ENCODE measurements at places on chromosomes 5 and 9. TPM values are rescaled to one million over a fixed set of nuclear protein-coding genes. Genes with fewer than 3 reads are reported as not detected.

GRCh38 chr5:79069488-79070349 lies at the start of the genes BHMT2 and DMGDH:
Gene BHMT2, plus strand, starts transcription at chr5:79069767. Its CDS starts 16 bp downstream, at chr5:79069783.
Gene DMGDH, minus strand, starts transcription at chr5:79069674. Its CDS starts 54 bp downstream, at chr5:79069620.
- no peaks in the 10 kb centered on the region for H3K4me1 ChIP-seq
- H3K4me3 ChIP-seq, result no peak within 1 kb of the TSS
- H3K27me3 ChIP-seq, result no peaks in the 10 kb centered on the region

DNA sequence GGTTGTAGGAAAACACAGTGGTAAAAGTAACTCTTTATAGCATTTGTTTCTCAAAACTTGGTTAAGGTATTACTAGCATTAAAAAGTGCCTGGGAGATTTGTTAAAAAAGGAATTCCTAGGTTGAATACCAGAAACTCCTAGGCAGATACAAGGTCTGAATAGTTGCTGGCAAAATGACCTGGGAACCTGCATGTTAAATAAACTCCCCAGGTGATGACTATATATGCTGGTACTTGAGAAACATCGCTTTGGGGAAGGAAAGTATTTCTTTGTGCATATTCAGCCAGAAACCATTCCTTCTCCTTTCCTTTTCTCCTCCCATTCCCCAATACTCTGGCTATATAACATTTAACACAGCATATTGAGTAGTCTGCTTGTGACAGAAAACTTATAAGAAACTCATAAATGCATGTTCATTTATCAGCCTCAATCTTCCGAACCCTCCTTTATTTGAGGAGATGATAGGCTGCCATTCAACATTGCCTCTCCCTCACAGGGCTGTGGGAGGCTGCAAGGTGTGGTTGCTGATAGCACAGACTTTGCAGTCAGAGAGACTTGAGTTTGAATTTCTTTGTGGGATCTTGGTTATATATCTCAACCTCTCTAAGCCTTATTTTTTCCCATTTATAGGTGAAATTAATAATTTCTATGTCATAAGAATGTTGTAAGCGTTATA lies 28.7 kb downstream of the PCSK1 start:
- DNase-seq, result no peak
- H3K4me3 ChIP-seq, result no peak overlapping the region
- H3K27ac ChIP-seq, result no peak overlapping the region
- H3K27me3 ChIP-seq, result no peaks in the 10 kb centered on the region
- H3K36me3 ChIP-seq, result no peaks in the 10 kb centered on the region
- H3K4me1 ChIP-seq, result peaks cover 6% of the 10 kb centered on the region

- no peaks in the 10 kb centered on the region for H3K27me3 ChIP-seq
- DNase-seq, result no peak
- H3K4me1 ChIP-seq, result peaks cover 2% of the 10 kb centered on the region
- peaks cover 4% of the 10 kb centered on the region for H3K36me3 ChIP-seq
- no peak overlapping the region for H3K4me3 ChIP-seq
These were observed 12.2 kb downstream of the IPO11 start for GRCh38 chr5:62424763-62425162.

GRCh38 chr9:109538346-109538745 lies 40.2 kb upstream of the PTPN3 start:
- no peak overlapping the region for H3K4me3 ChIP-seq
- no peak overlapping the region for H3K27ac ChIP-seq
- no peaks in the 10 kb centered on the region for H3K4me1 ChIP-seq
- no peaks in the 10 kb centered on the region for H3K27me3 ChIP-seq
- no peaks in the 10 kb centered on the region for H3K36me3 ChIP-seq

DNA sequence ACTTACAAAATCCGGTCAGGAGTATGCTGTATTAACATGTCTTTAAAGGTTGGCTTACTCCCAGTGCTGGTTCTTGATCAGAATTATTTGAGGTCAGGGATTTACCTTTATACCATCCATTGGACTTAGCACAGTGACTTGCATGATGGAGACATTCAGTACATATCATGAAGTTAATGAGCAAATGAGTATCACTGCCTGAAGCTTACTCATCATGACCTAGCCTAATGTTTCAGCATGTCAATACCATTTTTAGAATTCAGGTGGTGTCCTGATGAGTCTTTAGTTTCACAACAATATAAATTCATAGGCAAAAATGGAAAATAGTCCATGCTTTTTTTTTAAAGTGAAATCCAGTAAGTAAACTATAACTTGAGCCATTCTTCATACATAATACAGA lies 226.0 kb upstream of the C9orf72 start:
- no peak overlapping the region for H3K27ac ChIP-seq
- no peak overlapping the region for H3K4me3 ChIP-seq
- no peaks in the 10 kb centered on the region for H3K27me3 ChIP-seq
- no peaks in the 10 kb centered on the region for H3K36me3 ChIP-seq
- no peak for DNase-seq

DNA sequence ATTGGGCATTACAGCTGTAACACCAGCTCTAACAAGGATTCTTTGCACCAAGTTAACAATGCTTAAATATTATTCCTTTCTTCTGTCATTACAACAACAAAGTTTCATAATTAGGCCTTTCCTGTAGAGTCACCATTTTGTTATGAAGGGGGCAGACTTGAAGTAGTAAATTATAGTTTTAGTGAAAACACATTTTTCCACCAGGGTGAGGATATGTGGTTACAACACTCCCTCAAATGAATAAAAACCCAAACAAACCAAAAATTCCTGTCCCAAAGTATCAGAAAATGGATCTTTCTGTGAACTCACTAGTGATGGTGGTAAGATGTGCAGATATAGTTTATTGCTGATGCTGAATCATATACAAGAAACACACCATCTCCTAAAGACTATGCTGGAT lies 250.5 kb upstream of the TUT7 start:
- no peak overlapping the region for H3K27ac ChIP-seq
- no peak overlapping the region for H3K4me3 ChIP-seq
- no peaks in the 10 kb centered on the region for H3K36me3 ChIP-seq
- peaks cover 47% of the 10 kb centered on the region for H3K27me3 ChIP-seq
- DNase-seq, result no peak

DNA sequence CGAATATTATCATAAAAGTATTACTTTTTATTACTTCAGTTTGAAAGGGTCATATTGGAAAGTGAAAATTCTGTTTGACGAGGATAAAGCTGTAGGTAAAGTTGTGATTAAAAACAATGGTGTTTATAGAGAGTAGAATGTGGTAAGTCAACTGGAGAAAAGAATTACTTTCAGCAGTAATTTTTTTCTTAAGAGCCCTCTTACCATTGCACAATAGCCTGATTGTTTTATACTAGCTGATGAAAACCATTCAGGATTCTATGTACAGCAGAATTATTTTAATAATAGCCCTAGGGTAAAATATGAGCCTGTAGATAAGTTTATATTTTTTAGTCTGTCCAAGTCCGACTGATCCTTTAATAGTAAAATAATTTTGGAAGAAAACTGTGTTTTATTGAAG lies 16.6 kb downstream of the CDC42SE2 start:
- H3K27ac ChIP-seq, result no peak overlapping the region
- DNase-seq, result no peak
- no peak overlapping the region for H3K4me3 ChIP-seq
- peaks cover 27% of the 10 kb centered on the region for H3K4me1 ChIP-seq
- H3K27me3 ChIP-seq, result no peaks in the 10 kb centered on the region

DNA sequence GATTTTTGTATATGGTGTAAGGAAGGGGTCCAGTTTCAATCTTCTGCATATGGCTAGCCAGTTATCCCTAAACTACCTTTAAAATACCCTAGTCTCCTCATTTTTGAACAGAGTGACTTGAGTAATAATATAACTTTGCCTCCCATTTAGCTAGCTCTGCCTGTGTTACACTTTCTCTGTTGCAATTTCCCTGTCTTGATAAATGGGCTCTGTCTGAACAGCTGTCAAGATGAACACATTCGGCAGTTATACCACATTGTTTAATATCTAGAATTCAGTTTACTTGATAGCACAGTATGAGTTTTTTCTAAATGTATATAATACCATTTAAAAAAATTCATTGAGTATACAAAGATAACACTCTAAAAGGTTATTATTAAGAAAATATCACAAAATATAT lies 562.9 kb upstream of the FTMT start:
- H3K27me3 ChIP-seq, result no peaks in the 10 kb centered on the region
- H3K27ac ChIP-seq, result no peak overlapping the region
- H3K4me1 ChIP-seq, result peaks cover 4% of the 10 kb centered on the region
- H3K4me3 ChIP-seq, result no peak overlapping the region

DNA sequence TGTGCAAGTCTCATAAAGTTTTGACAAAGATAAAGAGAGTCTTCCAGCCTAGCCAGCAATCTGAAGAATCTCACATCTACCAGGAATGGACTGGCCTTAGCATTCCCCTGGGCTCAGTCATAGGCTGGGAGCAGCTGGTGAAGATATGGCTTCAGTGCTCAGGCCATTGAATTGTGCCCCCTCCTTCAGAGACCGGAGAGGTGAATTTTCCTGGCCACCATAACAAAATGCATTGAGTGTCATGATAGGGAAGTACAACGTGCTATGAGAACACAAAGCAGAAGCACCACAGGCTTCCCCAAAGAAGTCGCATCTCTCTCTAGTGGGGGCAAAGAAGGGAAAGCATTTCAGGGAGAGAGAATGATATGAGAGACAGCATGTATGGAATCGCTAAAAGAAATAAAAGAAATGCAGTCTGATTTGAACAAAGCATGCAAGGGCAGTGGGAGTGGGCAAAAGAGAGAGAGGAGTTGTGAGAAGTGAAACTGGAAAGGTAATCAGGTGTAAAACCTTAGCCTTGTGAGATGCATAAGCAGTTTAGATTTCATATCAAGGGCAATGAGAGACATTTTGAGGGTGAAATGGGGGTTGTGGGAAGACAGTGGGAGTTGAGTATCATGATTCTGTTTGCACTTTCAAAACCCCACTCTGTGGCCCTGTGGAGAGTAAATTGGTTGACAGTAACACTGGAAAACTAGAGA lies 57.1 kb upstream of the NMUR2 start:
- DNase-seq, result no peak
- H3K27ac ChIP-seq, result no peak overlapping the region

GRCh38 chr5:33445798-33446197 lies 5.0 kb downstream of the TARS1 start:
- DNase-seq, result no peak
- H3K27ac ChIP-seq, result peak overlapping the region; percentile 85
- H3K36me3 ChIP-seq, result peaks cover 60% of the 10 kb centered on the region
- no peaks in the 10 kb centered on the region for H3K27me3 ChIP-seq

DNA sequence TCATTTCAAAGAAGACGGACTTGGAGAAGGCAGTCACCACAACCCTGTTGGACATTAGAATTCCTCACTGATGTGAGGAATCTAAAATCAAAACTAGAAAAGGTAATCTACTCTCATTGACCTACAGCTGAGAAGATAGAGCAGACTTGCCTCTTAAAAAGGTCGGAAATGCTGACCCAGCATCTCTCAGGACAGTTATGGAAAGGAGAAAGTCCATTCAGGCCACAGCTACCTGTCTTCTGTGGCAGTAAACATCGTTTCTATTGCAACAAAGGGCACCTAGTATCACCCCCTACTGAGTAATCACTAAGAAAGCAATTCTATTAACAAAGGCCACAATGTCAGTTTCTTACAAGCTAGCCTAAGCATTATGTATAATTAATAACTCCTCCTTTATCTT lies 601.7 kb downstream of the PRELID2 start:
- no peaks in the 10 kb centered on the region for H3K27me3 ChIP-seq
- no peak overlapping the region for H3K27ac ChIP-seq
- no peaks in the 10 kb centered on the region for H3K36me3 ChIP-seq
- no peak overlapping the region for H3K4me3 ChIP-seq
- DNase-seq, result no peak
- H3K4me1 ChIP-seq, result peaks cover 37% of the 10 kb centered on the region

DNA sequence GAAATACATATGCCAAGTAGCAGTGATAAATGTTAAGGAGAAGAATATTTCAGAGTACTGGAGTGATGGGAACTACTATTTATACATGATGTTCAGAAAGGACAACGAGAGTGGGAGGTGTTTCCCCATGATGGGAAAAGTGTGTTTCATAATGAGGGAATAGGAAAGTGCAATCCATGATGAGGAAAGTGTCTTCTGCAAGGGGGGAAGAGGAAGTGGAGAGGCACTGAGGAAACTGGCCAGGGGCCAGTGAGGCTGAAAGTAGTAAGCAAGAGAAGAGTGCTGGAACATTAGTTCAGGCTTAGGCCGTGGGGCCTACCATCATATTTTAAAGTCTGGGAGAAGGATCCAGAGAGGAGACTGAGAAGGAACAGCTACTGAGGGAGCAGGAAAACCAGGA lies 327.2 kb downstream of the SLF1 start:
- no peak overlapping the region for H3K4me3 ChIP-seq
- no peak overlapping the region for H3K27ac ChIP-seq
- H3K36me3 ChIP-seq, result no peaks in the 10 kb centered on the region

DNA sequence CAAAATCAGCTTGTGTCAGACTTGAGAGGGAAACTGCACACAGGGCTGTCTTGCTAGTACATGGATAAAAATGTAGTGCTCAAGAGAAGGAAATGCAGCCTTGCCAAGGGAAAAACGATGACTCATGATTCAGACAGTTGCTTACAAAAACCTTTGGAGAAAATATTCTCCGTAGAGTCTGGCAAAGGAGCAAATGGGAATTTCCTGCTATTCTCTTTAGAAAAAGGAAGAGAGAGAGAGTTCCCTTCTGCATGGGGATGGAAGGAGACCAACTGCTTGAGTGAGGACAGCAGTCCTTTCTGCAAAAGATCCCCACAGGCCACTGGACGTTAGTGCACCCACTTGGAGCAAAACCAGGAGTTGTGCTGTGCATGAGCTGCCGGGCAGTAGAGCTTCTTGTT lies 7.6 kb downstream of the IFNB1 start:
- no peak overlapping the region for H3K4me3 ChIP-seq
- no peaks in the 10 kb centered on the region for H3K27me3 ChIP-seq
- peak; percentile 32 for DNase-seq
- peaks cover 9% of the 10 kb centered on the region for H3K4me1 ChIP-seq

DNA sequence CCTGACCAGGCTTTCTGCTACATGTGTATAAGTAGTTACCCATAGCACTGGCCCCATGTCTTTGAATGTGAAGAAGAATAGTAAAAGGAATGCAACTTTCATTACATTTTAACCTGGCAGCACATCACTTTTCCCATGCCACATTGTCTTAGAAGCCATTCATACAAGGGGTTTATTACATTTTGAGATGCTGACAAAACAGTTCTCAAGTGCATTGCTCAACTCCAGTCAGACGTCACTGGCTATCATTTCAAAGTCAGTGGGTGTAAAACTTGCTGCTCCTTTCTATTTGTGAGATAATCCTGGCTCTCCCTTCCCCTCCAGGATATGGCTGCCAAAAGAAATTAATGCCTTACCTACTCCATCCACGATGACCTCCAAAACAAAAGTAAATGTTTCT lies 97.0 kb upstream of the VCAN start:
- H3K27ac ChIP-seq, result no peak overlapping the region
- no peak for DNase-seq
- H3K4me3 ChIP-seq, result no peak overlapping the region

The AQP3 gene
- total RNA-seq, result 3.0 TPM

The ACTBL2 gene
- not detected for total RNA-seq

The ARL14EPL gene
- total RNA-seq, result not detected

The LHX3 gene
- total RNA-seq, result 0.11 TPM

The HAVCR2 gene
- 0.25 TPM for total RNA-seq
